ENCODE measurements at places on chromosomes 13 and 19.

- no peak for DNase-seq
These were observed 382.0 kb downstream of the ZNF536 start for GRCh38 chr19:30754162-30754561.

- DNase-seq: no peak
These were observed 16.5 kb upstream of the LATS2 start for GRCh38 chr13:21077788-21078353.

GRCh38 chr13:99311137-99311536, 3.9 kb upstream of the GPR183 start:
- DNase-seq: no peak

DNA sequence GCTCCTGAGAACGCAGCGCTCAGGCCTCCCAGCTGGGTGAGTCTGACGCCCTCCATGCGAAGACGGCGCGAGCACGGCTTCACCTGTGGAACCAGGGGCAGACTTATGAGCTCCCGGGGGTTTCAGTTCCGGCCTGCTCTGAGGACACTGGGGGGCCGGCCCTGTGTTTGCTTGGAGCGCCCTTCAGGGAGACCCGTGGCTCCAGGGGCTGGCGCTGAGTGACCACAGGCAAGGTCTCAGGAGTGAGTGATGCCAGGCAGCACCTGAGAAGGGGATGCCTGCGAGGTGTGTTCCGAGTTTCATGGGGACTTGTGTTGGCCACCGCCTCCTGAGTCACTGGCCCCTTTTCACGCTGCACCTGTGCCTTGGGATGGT, 4.5 kb downstream of the MCF2L start:
- DNase-seq: no peak

DNA sequence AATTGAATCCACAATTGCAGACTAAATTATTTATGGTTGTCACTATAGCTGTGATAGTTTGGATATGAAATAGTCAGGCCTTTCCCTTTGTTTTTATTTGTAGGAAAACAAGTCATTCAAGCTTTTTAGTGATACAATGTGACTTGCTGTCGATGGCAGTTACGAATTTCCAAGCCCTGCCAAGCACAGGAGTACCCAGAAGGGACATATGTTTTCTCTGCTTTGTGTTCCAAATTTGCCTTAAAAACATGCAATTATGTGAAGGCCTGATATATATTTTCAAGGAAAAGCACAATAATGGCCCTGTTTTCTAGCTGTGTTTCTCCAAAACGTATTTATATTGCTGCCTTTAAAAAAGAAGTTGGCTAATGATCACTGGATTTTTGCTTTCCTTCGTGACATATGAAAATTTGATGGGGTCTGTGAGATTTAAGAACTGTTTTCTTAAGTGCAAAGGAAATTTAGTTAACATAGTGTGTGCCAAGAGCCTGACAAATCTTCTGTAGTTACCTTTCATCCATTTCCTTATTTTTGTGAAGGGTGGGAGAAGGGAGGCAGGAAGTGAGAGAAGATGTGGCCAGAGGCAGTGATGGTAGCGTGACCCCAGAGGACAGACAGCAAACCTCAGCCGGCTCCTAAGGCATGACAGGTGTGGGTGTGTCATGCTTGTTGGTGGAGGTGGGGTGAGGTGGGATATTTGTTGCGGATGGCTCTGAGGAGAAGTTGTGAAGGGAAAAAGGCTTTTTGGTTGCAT, 79.6 kb downstream of the TEX26 start:
- no peak for DNase-seq

DNA sequence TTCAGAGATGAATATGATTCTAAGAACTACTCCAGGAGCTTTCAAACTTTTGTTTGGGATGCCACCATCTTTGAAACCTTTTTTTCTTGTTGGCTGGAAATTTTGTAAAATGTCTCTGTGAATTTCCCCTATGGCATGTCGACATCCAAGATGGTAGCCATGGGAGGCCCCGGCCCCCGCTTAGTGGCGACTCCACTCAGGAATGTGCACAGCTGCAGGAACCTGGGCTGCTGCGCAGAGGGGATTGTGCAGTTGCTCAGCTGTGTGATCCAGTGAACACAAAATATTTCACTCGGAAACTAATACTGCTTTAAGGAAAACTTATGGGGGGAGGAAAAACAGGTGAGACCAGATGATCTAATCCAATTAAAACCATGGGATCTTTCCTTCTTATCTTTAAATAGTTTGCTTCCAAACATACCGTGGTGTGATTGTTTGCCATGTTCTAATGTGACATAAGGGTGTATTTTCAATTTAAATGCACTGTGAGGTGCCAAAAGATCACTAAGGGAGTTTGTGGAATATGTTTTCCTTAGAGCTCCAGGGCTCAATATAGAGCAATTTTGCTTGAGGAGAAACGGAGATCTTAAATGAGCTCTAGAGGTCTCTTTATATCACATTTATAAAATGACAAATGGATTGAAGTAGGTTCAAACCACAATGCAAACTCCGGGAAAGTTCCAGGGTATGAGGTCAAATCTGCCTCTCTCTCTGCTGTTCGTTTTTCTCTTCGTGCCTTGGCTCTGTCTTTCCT, 497.7 kb downstream of the FGF9 start:
- no peak for DNase-seq

DNA sequence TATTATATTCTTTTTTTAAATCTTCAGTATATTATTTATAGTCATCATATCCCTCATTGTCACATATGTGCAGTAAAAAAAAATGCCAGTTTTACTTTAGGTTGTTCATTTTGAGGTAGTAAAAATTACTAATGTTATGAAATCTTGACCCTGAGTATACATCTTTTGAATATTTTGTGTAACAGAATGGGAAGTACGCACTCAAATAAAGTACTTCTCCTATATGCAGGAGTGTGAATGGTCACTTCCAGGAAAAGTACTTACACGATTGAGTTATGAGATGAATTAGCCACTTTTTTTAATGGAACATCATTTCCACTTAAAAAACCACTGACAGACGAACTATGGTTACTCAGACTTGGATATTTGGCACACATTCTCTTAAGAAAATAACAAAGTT, 58.5 kb downstream of the C13orf42 start:
- DNase-seq: no peak

DNA sequence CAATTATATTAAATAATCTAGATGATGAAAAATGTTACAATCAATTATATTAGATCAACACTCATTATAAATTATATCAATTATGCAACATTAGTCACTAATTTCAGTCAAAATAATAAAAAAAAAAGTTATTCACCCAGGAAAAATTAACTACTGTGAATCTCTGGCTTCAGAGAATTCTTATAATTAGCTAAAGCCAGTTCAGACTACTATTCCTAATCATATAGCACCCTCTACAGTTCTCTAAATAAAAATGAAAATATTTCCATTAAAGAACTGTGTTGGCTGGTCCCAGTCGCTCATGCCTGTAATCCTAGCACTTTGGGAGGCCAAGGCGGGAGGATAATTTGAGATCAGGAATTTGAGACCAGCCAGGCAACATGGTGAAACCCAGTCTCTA, 33.0 kb downstream of the XPO4 start:
- no peak for DNase-seq

- DNase-seq: no peak
These were observed 183.0 kb downstream of the TSHZ3 start for GRCh38 chr19:31166206-31166605.

DNA sequence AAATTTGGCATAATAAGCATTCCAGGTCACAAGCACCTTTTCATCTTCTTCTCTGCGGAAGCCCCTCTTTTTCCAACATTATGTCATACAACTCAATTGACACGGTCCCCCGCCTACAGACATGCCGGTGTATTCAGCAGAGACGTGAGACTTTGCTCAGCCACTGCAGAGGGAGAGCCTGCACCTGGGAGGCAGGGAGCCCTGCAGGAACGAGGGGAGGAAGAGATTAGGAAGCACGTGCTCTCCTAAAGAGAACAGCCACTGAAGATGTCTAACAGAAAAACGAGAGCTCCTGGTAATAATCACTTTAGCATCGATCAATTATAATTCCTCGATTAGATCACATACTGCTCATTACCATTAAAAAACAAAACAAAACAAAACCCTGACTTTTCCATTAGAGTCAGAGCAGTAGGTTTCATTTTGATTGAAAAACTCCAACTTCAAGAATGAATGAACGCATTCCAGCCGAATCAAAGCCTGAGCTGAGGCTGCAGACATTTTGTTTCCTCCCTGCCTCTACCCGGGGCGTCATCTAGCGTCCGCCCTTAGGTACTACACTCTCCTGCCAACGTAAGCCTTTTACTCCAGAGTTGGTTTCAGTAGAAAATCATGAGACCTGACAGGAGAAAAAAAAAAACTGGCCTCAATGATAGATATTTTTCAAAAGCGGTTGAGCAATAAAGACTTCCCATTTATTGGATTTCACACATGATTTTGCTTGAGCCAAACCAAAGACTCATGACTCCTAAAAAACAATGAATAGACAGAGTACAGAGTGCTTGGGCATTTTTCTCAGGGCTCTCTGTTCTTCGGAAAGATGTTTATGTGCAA, 194.5 kb downstream of the KATNAL1 start:
- peak; percentile 79 for DNase-seq

DNA sequence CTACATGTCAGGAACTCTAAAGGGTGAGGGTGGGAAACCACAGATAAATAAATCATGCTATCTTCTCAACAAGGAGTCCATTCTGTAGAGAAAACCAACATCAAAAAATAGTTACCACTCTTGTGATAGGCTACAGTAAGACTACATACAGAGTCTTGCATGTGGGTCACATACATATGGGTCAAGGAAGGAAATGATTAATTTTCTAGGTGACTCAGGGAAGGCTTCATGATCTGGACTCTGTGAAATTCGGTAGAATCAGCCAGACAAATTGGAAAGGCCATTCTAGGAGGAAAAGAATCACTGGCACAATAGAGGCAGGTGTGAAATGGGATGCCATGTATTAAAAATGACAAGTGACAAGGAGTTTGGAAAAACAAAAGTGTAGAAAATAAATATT, 638.9 kb downstream of the LIG4 start:
- DNase-seq: no peak

- DNase-seq: no peak
These were observed 38.6 kb downstream of the GATAD2A start for GRCh38 chr19:19443902-19444680.

DNA sequence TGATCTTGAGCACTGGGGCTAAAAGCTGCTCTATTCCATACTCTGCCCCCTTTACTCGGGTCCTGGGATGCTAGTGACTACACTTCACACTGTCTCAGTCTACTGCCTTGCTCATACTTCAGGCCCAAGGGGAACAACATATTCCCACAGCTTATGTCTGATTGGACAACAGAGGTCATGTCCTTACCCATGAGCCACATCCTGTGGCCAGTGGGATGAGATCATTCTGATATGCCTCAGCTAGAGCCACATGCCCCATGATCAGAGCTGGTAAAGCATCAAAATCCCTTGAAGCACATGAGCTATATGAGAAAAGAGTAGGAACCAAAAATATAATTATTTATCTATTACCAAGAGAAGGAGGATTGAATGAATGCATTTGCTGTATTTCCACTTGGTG, 290.1 kb upstream of the TSHZ3 start:
- no peak for DNase-seq

DNA sequence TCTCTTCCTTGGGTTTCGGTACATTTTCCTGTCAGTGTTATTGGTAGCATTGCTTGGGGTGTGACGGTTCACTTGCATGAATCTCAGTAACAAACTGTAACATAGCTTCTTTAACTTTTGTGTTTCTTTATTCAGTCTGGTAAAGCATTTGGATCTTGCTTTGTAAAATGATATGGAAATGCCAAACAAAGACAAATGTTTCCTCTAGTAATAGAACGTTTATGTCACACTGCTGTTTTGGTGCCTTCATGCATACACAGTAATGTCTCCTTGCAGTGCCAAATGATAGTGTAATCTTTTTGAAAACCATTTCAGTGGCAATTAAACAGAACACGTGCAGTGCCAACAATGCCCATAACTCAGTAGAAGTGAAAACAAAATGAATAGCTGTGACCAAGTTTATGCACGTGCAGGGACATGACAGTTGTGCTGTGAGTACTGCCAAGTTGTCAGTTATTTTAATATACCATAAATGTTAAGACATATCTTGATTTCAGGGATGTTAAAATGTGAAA, 110.8 kb downstream of the RXFP2 start:
- no peak for DNase-seq

- DNase-seq: no peak
These were observed 539 bp downstream of the DAPK3 start for GRCh38 chr19:3970313-3970807.

- no peak for DNase-seq
These were observed 24.4 kb downstream of the MARK4 start for GRCh38 chr19:45275370-45275971.

- no peak for DNase-seq
These were observed 1551.3 kb upstream of the MIR17HG start for GRCh38 chr13:89796196-89796595.

- no peak for DNase-seq
These were observed 6.7 kb downstream of the TM9SF2 start for GRCh38 chr13:99507986-99508385.

DNA sequence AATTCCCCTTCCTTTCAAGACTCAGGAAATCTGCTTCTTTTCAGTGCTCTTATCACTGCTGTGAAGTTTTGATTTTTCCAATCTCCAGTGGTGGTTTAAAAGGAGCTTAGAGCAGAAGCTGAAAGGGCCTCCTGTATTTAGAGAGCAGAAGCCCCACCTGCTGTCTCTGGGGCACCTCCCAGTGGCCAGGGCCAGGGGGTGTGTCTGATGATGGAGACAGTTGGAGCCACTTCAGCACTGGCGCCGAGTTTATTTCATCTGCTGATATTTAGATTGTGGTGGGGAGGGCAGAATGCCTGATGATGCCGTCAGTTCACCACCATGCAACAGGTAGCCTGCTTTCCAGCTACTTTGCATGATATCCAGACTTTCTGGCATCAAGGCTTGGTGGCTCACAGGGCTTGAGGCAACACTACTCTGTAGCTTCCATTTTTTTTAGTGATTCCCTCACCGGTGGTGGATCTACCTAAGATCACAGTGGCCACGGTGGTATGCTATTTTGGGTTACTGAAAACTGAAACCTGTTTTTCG, 371.9 kb downstream of the KCNRG start:
- peak; percentile 17 for DNase-seq

- DNase-seq: no peak
These were observed 10.4 kb upstream of the KLK15 start for GRCh38 chr19:50843701-50844221.

DNA sequence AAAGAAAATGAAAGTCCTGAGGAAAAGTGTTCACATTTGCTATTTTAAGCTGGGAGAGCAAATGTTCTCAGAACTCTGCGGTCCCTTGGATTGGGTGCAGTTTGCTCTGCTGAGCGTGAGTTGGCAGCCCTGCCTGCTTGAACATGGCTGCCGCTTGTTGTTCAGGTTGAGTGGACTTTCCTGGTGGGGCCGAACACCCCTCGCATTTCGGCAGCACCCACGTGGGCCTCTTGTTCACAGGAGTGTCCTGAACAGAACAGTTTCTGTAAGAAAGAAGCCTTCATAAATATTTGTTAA, 10.8 kb upstream of the RNF113B start:
- no peak for DNase-seq

- no peak for DNase-seq
These were observed 42.4 kb downstream of the TMEM255B start for GRCh38 chr13:113801289-113801961.

GRCh38 chr13:60165391-60166099, 1.8 kb upstream of the DIAPH3 start:
- DNase-seq: no peak

- DNase-seq: no peak
These were observed 5.7 kb upstream of the RXFP2 start for GRCh38 chr13:31733647-31734046.

- no peak for DNase-seq
These were observed 984.8 kb upstream of the MIR17HG start for GRCh38 chr13:90362707-90363106.

- DNase-seq: peak; percentile 93
These were observed 8.4 kb downstream of the EMP3 start for GRCh38 chr19:48333467-48334384.

- no peak for DNase-seq
These were observed 74.3 kb downstream of the CRYL1 start for GRCh38 chr13:20451397-20451796.
